ENCODE measurements at places on chromosomes 7 and 10.
A peak's percentile ranks its signal among the peaks of the same experiment; 100 is the strongest.

DNA sequence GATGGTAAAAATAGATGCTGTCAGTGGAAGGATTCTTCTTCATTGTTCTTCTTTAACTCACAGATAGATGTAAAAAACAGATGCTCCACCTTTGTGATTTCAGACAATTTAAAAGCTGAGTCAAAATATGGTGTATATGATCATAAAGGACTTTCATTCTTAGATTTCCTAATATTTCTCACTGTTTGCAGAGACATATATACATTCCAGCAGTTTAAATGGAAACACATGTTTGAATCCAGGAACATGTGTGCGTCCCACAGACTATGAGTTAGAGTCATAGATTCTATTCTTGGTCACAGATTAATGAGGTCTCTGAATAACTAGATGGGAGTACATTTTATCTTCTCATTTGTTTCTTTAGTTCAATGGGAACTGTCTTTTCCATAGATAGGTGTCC lies 109.6 kb downstream of the BICC1 start:
- H3K27ac ChIP-seq: peak overlapping the region; percentile 64
- no peaks in the 10 kb centered on the region for H3K27me3 ChIP-seq
- DNase-seq: peak; percentile 71

GRCh38 chr10:29873941-29874484 lies 185.4 kb downstream of the JCAD start:
- no peak overlapping the region for H3K4me3 ChIP-seq
- DNase-seq: peak; percentile 33
- H3K4me1 ChIP-seq: no peaks in the 10 kb centered on the region
- H3K27ac ChIP-seq: no peak overlapping the region
- no peaks in the 10 kb centered on the region for H3K36me3 ChIP-seq
- peaks cover 66% of the 10 kb centered on the region for H3K27me3 ChIP-seq

DNA sequence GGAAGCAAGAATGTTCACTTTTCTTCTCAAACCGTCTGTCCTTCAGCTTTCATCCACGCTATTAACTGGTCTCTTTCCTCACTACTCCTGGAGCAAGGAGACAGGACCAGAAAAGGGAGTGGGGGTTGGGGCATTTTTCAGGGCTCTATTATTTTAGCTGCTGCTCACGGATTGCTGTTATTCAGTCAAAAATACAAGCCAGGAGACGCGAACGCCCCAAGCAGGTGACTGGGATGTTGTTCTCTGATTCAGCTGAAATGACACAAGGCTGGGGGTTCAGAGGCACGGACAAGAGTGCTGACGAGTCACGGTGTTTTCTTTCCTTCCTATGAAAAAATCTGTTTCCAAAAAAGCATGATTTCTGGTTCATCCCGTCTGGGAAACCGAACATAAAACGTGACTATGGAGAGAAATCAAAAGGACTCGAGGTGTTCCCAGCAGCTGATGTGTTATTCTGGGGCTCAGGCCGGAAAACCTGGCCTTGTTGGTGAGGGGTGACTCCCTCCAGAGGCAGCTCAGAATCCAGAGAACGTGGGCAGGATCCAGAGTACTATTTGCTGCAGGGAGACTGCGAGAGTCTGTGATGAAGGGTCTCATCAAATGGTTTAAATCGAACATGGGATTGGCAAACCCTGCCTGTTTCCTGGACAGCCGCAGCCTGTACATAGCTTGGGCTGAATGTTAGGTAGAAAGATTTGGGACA lies 3.5 kb upstream of the INHBA start:
- DNase-seq: no peak
- H3K4me3 ChIP-seq: no peak overlapping the region
- H3K27ac ChIP-seq: no peak overlapping the region
- H3K36me3 ChIP-seq: no peaks in the 10 kb centered on the region
- H3K4me1 ChIP-seq: peaks cover 27% of the 10 kb centered on the region

DNA sequence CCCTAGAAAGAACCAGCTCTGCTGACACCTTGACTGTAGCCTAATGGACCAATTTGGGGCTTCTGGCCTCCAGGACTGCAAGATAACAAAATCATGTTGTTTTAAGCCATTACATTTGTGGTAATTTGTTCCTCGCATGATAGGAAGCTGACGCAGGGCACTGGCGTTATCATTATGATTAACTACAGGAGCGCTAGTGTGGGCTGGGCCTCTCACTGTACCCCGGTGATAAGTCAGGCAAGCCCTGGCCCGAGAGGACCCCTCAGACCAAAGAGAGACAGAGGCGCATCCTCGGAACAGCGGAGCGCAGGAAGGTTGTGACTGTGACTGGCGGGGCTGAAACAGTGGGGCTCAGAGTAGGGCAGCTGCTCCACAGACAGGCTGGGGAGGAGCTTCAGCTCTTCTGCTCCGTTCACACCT lies 150.3 kb upstream of the CHST15 start:
- H3K4me3 ChIP-seq: no peak overlapping the region
- no peaks in the 10 kb centered on the region for H3K4me1 ChIP-seq
- no peaks in the 10 kb centered on the region for H3K27me3 ChIP-seq
- no peak overlapping the region for H3K27ac ChIP-seq
- no peak for DNase-seq

- H3K4me1 ChIP-seq: no peaks in the 10 kb centered on the region
- no peak overlapping the region for H3K4me3 ChIP-seq
- DNase-seq: no peak
- no peaks in the 10 kb centered on the region for H3K27me3 ChIP-seq
These were observed 194.3 kb upstream of the PPP2R2D start for GRCh38 chr10:131706476-131706875.

GRCh38 chr10:95819620-95820329 lies 63.8 kb downstream of the ENTPD1 start:
- H3K4me1 ChIP-seq: peaks cover 11% of the 10 kb centered on the region
- H3K27me3 ChIP-seq: peaks cover 13% of the 10 kb centered on the region
- no peak overlapping the region for H3K4me3 ChIP-seq
- no peak for DNase-seq
- no peaks in the 10 kb centered on the region for H3K36me3 ChIP-seq
- no peak overlapping the region for H3K27ac ChIP-seq

DNA sequence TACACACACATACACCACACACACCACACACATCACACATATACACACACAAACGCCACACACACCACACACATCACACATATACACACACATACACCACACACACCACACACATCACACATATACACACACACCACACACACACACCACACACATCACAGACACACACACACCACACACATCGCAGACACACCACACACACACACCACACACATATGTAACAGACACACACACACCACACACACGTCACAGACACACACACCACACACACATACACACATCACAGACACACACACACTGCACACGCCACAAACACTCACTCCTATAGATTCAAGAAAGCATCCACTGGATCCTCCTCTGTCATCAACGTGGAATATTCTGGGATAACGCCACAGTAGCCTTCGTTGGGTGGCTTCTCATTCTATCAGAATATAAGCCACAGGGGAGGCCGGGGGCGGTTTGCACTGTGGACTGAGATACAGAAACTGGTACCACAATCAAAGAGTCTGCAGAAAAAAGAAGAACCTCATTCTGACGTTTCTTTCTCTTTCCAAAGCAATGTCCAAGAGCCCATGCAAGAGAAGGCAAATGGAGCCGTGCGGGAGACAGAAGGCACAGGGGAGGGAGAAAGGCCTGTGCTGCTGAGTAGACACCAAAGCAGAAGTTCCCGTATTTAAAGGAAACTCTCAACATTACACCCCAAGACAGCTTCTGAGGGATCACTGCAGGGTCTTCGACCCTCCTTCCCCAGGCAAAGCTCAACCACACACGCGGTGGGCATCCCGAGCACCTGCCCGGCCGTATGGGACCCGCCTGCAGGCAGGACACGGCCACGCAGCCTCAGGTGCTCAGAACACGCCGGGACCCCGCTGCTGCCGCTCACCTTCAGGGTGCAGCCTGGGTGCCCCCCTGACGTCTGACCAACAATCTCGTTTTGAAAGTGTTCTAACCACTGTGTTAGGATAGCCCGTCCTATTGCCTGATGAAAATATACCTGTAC lies 321.2 kb downstream of the DNAJB6 start:
- H3K36me3 ChIP-seq: no peaks in the 10 kb centered on the region
- H3K4me3 ChIP-seq: no peak overlapping the region
- DNase-seq: no peak
- no peaks in the 10 kb centered on the region for H3K27me3 ChIP-seq

GRCh38 chr7:121395961-121396757 lies at the start of gene FAM3C:
FAM3C (minus strand) TSS chr7:121396308; CDS start chr7:121382969, 13,339 bp downstream.
- H3K4me3 ChIP-seq: peak within 1 kb of the TSS; percentile 87
- peak within 1 kb of the TSS; percentile 39 for H3K27ac ChIP-seq
- H3K36me3 ChIP-seq: no peaks in the 10 kb centered on the region
- peak; percentile 95 for DNase-seq
- no peaks in the 10 kb centered on the region for H3K4me1 ChIP-seq
- no peaks in the 10 kb centered on the region for H3K27me3 ChIP-seq

DNA sequence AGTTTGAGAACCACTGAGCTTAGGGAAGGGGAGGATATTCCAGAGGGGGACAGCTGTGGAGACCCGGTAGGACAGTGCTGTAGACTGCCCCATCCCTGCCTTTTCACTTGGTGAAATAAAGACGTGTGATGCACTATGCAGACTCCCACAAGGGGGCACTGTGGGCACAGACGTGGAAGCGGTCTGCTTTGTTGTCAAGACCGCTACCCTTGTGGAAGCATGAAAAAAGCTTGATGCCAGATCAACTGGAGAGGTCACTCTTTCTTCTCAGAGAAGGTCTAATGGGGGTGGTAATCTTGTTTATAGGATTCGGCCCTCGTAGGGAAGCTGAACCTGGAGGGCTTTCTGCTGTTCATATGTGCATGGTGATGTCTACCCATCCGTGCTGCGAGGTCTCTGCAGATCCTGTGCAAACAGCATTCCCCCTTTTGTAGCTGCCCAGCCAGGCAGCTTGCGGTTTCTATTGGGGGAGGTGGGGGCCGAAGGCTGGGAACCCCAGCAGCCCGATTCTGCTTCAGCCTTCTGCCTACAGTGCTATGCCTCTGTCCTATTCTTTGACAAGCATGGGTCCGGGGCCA lies 13.7 kb downstream of the RPS24 start:
- peaks cover 5% of the 10 kb centered on the region for H3K36me3 ChIP-seq
- no peak overlapping the region for H3K4me3 ChIP-seq
- H3K27me3 ChIP-seq: no peaks in the 10 kb centered on the region
- peaks cover 24% of the 10 kb centered on the region for H3K4me1 ChIP-seq
- no peak overlapping the region for H3K27ac ChIP-seq

DNA sequence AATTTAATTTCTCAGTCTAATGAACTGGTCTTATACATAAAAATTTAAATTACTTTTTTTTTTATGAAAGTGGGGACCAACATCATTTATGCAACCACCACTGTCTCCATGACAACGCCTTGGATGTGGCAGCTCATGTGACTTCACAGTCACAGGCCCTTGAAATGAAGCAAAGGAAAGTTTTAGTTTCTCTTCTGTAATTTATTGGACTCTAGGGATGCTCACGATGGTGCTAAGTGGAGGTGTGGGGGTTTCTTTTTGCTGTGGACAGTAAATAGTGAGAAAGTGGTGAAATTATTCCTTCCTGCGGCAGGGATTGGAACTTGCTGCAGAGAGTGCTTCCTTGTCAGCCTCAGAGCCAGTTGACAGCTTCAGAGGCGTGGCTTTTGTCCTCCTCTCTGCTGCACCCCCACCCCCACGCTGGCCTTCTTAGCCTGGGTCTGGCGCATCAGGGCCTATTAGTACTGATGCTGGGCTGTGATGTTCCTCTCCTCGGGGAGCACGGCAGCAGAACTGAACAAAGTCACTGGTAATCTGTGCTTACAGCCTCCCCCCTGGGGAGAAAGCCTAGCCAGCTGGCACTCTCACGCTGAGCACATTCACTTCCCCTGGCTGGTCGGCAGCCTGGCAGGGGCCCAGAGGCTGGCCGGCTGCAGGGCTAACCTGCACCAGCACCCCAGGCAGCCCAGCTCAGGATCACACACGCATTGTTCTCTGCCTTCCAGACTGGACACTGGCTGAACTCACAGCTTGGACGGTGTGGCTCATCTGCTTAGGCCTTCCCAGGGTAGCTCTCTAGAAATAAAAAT lies 517.5 kb upstream of the GALNT17 start:
- H3K36me3 ChIP-seq: no peaks in the 10 kb centered on the region
- no peak overlapping the region for H3K27ac ChIP-seq
- DNase-seq: peak; percentile 79
- 0 out of 2 replicates have a peak, but pooled peaks cover 11% of the 10 kb centered on the region for H3K4me1 ChIP-seq
- no peaks in the 10 kb centered on the region for H3K27me3 ChIP-seq

DNA sequence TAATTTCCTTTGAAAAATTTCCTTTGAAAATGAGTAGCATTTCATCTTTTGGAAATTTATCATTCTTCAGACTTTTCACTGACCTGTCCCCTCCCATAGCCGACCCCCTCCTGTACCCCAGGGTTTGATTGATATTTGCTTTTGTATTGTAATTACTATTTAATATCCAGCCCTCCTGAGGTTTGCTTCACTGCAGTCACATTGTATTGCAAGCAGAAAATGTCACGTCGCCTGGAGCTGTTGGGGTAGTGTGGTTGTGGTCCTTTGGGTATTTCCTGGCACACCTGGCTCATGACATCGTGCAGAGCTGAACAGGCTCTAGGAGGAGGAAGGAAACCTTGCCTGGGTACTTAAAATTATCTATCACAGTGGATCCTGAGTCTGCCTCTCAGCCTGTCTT lies 116.1 kb downstream of the INSYN2A start:
- no peak for DNase-seq
- no peak overlapping the region for H3K4me3 ChIP-seq
- no peaks in the 10 kb centered on the region for H3K4me1 ChIP-seq
- H3K27me3 ChIP-seq: no peaks in the 10 kb centered on the region
- H3K36me3 ChIP-seq: peaks cover 5% of the 10 kb centered on the region

DNA sequence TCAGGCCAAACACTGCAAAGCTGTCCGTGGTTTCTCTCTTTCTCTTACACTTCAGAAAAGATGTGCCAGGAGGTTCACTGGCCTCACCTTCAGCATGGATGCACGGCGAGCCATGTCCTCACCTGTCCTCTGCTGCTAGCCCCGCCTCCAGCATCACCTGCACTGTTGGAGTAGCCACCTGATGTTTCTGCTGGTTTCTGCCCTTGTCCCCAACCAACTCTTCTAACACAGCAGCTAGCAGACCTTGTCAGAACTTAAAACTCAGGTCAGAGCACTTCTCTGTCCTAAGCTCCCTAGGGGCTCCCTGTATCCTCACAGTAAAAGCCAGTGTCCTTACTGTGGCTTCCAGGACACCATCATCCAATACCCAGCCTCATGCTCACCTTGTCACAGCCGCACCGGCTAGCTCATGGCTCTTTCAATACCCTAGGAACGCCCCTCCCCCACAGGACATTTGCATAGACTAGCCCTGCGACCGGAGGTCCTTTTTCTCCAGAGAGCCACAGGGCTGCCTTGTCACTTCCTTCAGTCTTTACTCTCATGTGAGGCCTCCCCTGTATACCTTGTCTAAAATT lies 15.2 kb downstream of the PALD1 start:
- H3K27ac ChIP-seq: no peak overlapping the region
- DNase-seq: no peak
- peaks cover 23% of the 10 kb centered on the region for H3K27me3 ChIP-seq
- no peaks in the 10 kb centered on the region for H3K36me3 ChIP-seq
- no peak overlapping the region for H3K4me3 ChIP-seq
- H3K4me1 ChIP-seq: no peaks in the 10 kb centered on the region

Measured in GM23248 (cell line).